NCI-H345 (cell line): ENCODE measurements at places on chromosomes 2 and 18.

- no peak for DNase-seq
Observed at GRCh38 chr18:78293540-78293939, 686.1 kb upstream of the SALL3 start.

- DNase-seq: peak; percentile 50
Observed at GRCh38 chr2:216082805-216083204, 1.1 kb downstream of the TMEM169 start.

DNA sequence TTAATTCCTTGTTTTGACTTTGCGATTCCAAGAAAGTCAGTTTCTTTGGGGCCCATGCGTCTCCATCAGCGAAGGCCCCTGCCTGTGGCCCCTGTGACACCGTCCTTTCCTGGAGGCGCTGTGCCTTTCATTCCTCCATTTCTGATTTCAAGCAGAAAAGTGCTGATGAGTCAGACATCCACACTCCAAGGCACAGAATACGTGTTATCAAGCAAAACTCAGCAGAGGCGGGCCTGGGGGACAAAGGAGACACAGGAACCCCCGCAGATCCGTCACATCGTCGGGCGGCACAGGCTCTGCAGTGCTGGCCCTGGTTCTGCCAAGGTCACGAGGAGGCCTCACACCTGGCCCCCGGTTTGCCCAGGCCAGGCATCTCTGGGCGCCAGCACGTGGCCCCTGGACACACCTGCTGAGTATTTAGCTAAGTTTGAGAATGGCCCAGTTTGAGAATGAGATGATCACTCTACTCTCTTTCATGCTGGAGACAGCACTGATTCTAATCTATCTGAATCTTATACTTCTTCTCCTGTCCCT lies 7.2 kb upstream of the SALL3 start:
- no peak for DNase-seq

DNA sequence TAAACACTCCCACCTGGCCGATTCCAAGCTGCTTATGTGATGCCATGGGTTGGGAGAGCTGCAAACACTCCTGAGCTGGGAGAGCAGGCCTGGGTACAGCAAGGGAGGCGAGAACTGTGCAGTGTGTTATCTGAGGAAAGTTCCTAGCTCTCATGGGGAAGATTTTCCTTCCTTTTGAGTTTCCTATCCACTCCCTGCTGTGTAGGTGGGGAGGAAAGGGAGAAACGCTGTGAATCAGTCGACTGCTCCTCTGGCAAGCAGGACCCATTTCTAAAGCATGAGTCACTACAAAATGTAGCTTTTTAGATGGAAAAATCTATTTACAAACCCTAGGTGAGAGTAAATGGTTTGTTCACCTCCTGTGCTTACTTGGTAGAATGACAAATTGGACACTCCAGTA lies 80.4 kb downstream of the SH3RF3 start:
- no peak for DNase-seq

DNA sequence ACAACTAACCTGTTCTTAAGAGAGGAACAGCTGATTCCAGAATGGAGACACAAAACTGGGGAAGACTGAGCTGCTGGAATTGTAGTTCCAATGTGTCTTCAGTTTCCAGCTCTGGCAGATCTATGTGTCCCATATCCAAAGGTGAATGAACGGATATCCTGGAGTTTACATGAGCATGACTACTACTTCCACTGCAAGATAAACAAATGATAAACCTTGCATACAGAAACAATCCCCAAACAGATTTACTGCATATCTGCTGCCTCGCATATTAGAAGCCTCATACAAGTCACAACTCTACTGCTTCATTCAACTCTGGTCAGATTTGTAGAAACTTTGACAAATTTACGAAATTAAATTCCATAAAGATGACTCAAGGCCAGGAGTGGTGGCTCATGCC lies 15.0 kb downstream of the RTTN start:
- no peak for DNase-seq

GRCh38 chr18:58552057-58552461 lies 76.8 kb downstream of the ALPK2 start:
- no peak for DNase-seq

- no peak for DNase-seq
Observed at GRCh38 chr2:31053929-31054782, 84.1 kb downstream of the GALNT14 start.

DNA sequence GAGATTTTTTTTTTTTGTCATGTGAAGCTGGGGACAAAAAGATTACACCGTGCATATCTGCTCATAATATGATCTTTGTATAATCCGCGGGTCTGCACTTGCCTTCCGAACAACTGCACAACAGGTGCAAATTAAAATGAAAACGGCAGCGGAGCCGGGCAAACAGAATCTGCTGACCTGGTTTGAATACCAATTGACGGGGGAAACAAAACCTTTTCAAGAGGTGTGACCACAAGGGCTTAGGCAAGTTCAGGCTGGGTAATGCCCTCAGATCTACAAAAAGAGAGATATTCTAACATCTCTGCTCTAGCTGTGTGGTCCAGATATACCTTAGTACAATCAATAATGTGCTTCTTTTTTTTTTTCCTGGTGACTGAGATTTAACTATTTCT lies 88.5 kb downstream of the ZEB2 start:
- peak; percentile 78 for DNase-seq

DNA sequence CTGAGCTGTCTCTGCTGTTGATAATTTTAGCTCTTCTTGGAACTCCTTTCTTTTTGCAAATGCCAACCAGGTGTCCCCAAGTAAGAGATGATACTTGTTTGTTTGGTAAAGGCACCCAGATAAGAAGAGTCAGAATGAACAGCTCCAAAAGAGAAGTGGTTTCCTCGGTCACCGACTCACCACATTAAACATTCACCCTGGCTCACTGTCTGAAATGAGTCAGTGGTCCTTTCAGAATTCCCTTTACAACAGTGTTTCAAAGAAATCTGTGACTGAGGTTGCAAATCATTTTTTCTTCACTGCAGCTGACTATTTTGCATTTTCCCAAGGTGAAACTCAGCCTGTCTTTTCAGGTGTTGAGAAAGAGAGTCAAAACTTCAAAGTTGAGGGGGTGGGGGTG lies 16.2 kb upstream of the CXCR4 start:
- no peak for DNase-seq

- DNase-seq: no peak
Observed at GRCh38 chr2:227627769-227628168, 10.5 kb downstream of the SCYGR4 start.

- DNase-seq: no peak
Observed at GRCh38 chr2:104432991-104433390, 420.9 kb upstream of the POU3F3 start.

DNA sequence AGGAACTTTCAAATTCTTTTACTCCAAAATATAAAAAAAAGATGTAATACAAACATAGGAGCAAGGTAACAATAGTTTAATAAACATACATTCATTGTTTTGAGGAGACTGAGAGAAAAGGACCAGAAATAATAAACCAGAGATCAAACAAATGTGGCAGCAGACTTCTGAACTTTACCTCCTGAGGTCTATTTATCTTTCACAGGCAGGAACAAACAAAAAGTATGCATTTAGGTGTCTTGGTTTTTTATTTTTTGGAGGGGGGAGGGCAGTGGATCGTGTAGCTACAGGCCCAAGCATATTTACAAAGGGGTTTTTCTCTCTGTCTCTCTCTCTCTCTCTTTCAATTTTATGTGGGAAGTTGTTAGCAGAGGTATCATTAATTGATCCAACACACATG lies 5.6 kb downstream of the PPP4R1 start:
- no peak for DNase-seq

DNA sequence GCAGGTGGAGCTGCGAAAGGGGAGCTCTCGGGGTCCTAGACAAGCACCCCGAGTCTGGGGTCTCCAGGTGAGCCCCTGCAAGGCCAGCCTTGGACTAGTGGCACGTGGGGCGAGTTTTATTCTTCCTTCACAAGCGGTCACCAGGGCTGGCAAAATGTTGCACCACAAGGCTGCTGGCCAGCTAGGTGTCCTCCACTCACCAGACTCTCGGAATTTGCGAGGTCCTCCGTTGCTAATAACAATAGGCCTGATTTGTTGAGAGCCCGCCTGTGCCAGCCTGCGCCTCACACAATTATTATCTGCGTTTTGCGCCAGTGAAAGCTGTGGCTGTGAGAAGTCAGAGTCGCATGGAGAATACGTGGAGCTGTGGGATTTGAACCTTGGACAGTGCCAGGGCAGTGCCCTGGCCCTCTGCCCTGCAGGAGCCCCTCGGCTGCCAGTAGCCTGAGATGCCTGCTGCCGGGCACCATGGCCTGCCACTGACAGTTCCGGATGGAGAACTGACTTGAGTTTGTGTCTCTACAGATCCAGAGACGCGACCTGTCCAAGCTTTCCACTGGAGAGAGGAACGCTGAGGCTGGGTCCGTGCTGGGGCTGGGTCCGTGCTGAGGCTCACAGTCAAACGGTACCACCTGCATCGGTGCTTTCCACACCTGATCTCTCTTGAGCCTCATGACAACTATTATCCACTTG lies 77.6 kb upstream of the ODC1 start:
- no peak for DNase-seq

GRCh38 chr18:59051470-59052165 lies 88.1 kb upstream of the SEC11C start:
- no peak for DNase-seq

- no peak for DNase-seq
Observed at GRCh38 chr2:62286089-62286785, 90.3 kb downstream of the B3GNT2 start.

DNA sequence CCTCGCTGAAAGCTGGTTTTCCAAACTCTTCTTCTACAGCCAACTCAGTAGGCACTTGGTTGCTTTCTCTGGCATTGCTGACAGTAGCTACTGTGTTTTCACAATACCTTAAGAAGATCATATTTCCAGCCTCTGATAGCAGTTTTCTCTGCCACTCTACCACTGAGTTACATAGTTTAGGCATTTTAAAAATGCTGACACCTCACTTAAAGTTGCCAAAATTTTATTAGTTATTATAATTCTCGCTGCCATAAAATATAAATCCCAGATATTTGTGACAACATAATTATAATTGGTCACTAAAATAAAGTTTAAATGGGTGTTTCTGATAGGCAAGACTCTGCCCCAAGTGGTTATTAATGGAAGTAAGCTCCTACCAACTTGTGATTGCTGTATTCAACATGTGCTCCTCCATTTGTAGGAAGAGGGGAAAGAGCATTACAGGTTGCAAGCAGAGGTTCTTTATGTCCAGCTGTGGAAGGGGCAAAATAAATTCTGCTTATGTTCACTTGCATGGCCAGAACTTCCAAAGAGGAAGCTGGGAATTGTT lies 1202.8 kb downstream of the CNTNAP5 start:
- DNase-seq: no peak

- no peak for DNase-seq
Observed at GRCh38 chr18:74271635-74272034, 20.1 kb downstream of the CYB5A start.

GRCh38 chr2:74041182-74041581 lies 56.5 kb downstream of the TET3 start:
- DNase-seq: no peak

- no peak for DNase-seq
Observed at GRCh38 chr18:79610461-79611039, 69.1 kb upstream of the CTDP1 start.

GRCh38 chr2:71466301-71467179 lies 13.2 kb downstream of the DYSF start:
- peak; percentile 23 for DNase-seq

DNA sequence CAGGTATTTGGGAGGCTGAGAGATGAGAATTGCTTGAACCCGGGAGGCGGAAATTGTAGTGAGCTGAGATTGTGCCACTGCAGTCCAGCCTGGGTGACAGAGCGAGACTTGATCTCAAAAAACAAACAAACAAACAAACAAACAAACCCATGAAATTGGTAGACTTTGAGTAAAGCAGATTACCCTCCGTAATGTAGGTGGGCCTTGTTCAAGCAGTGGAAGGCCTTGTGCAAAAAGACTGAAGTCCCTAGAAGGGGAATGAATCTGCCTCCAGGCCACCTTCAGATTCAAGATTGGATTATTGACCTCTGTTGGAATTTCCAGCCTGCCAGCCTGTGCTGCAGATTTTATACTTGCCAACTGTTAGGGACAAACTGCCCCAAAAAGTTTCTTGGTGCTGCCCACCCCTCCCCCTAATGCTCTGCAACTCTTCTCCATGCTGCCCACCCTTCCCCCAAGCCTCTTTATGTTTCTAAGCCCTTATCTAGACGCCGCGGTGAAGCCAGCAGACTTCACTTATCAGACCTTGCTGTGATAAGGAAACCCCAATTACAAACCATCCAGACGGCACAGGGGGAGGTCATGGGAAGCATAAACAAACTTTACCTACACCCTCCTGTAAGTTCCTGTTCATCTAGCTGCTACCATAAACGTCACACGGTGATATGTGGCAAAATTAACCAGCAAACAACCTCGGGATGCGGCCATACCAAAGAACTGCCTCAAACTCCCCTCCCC lies 17.0 kb downstream of the CYP27A1 start:
- DNase-seq: no peak

DNA sequence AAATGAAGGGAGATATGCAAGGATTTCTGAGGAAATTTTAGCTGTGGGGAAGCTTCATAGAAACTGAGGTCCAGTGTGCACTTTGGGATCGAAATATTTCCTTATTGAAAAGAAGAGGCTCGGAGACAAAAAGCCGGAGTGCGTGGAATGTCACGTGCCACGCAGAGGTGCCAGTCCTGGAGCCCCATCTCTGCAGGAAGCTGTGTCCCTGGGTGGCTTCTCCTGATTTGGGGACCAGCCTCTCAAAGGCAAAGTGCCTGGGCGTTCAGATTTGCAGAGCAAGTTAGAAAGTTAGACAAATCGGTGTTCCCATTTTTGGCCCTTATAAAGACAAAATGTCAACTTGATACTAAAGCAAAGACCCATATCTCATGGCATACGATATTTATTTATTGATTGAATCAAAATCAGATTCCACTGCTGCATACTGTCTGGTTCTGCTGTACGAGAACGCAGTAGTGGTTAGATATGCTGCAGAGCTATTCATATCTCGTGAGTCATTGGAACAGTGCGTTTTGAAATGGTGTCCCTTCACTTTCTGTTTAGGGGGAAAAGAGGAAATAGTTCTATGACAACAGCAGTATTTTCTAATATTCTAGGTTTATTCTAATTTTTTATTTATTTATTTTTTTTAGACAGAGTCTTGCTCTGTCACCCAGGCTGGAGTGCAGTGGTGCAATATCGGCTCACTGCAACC lies 9.1 kb upstream of the ATG16L1 start:
- DNase-seq: no peak

GRCh38 chr2:184215745-184216144 lies 382.6 kb upstream of the ZNF804A start:
- DNase-seq: no peak

- DNase-seq: no peak
Observed at GRCh38 chr2:100707016-100707947, 112.7 kb upstream of the NPAS2 start.
